ENCODE measurements at places on chromosomes 3 and 15.

- no peak for DNase-seq
Observed at GRCh38 chr15:40838756-40839155, 5.1 kb upstream of the SPINT1 start.

- peak; percentile 61 for DNase-seq
Observed at GRCh38 chr3:117722856-117723255, 1013.3 kb downstream of the TUSC7 start.

GRCh38 chr15:76197703-76198455 lies 113.4 kb downstream of the ETFA start:
- DNase-seq = no peak

DNA sequence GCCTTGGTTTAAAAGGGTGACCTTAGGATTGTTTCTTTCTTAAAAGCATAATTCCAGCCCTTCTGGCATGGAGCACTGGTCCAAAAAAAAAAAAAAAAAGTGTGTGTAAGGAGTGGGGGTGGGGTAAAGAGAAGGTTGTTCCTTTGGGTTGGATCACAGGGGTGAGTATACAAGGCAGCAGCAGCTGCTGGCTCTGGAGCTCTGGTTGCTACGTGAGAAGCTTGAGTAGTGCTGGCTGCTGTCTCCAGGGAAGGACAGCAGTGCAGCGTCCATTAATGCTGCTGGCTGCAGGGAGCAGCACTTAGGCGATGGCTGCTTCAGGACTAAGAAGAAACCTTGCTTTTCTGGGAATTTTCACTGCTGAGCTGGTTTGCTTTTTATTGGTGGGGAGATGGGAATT lies 2.3 kb downstream of the SETD5 start:
- peak; percentile 63 for DNase-seq

DNA sequence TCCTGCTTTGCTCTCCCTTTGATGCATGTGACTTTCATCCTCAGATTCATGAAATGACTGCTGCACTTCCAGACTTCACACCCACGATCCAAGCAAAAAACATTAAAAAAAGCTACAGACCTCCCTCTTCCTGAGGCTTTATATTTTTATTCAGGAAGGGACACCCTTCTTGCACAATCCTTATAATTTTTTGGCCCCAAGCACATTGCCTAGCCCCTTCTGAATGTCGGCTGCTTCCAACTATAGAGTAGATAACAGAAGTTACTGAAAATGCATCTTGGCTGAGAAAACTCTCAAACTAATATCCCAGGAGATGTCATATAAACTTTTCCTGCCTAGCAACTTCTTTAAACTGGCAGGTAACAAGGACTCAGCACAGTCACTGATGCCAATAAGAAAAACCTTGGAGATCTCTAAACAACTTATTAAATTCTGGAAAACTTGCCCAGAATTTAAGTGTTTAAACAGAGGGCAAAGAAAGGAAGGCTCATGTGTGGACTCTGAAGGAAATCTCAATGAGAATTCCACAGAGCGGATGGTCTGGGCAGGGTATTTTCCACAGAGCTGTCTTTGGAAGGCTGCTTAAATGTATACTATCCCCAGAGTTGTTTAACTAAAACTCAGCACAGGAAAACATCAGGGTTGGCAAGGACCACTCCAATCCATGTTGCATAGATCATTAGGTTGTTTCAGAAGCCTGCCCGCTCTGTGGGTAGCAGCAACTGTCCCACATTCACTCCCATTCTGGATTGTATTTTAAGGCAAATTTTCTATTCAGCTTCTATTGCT lies 746.8 kb upstream of the LMCD1 start:
- no peak for DNase-seq
